ENCODE measurements at places on chromosomes 5 and 9.

GRCh38 chr5:74072646-74073045, 446.6 kb downstream of the ARHGEF28 start:
- no peak for DNase-seq

DNA sequence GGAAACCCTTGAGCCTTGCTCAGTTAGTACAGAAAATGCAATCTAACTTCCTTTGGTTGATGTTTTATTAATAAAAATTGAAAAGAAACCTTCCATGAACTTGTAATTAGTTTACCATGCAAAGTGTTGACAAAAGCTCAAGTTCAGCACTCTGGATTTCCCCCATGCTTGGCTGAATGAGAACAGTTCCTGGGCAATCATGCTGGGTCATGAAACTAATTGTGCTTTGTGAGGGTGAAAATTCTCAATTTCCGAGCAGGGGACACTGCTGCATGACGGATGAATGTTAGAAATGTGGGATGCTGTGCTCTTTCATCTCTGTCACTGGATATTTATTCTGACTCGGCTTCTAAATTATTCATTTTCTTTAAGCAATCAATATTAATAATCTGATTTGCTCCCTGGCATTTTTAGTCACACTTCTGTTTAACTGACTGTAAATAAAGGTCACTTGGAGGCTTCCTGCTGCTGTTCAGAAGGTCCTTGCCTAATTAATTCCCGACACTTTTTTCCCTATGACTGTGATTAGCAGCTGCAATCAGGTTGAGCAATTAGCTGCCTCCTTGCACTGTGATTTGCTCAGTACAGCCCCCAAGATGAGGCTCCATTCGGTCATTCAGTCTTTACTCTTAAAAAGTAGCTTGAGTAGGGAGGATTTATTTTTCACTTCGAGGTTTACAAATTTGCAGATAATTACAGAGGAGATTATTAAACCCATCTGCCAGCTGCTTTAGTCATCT, 678.1 kb upstream of the ZNF608 start:
- no peak for DNase-seq

DNA sequence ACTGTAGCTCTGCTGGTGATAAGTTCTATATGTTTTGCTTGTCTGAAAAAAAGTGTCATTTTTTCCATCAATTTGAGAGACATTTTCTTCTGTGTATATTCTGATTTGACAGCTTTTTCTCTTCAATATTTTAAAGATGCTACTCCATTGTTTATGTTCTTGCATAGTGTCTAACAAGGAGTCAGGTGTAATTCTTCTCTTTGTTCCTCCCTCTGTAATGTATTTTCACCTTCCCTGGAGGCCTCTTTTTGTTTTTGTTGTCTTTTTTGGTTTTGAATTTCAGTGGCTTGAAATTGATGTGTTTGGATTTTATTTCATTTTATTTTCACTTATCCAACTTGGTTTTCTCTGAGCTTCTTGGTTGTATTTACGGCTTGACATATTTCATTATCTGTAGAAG, 75.8 kb downstream of the ADCY2 start:
- no peak for DNase-seq

GRCh38 chr9:91117959-91118703, 243.6 kb downstream of the AUH start:
- DNase-seq, result peak; percentile 84

DNA sequence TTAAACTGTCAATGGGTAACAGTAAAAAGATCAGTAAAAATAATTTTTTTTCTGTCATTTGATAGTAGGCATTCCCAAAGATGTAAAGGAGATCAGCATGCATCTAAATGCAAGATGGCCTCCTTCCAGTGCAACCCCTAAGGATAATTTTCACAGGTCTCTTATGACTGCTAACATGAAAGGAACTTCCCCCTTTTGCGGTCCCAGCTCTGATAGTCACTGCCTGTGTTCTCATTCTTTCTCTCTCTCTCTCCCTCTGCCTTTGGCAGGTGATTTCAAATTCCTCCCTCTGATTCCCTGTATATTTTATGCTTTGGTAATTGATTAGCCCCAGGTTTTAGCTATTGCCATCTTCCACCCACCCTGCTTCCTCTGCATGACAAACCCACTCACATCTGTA, 8.9 kb downstream of the SPINK14 start:
- DNase-seq, result no peak

DNA sequence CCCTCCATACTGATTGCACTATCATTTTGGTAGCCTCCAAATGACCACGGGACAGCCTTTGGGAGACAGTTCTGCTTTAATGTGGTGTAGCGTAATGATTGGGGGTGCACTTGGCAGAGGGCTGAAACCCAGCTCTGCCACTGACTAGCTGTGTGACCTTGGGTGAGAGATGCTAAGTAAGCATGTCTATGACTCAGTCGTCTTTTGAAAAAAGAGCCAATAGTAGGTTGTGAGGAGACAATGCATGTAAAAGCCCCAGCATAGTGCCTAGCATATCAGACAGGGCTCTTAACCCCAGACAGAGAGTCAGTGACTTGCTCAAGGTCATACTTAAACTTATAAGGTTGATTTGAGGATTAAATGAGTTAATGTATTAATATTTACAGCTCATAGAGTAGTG, 18.0 kb upstream of the CXCL14 start:
- DNase-seq, result no peak

DNA sequence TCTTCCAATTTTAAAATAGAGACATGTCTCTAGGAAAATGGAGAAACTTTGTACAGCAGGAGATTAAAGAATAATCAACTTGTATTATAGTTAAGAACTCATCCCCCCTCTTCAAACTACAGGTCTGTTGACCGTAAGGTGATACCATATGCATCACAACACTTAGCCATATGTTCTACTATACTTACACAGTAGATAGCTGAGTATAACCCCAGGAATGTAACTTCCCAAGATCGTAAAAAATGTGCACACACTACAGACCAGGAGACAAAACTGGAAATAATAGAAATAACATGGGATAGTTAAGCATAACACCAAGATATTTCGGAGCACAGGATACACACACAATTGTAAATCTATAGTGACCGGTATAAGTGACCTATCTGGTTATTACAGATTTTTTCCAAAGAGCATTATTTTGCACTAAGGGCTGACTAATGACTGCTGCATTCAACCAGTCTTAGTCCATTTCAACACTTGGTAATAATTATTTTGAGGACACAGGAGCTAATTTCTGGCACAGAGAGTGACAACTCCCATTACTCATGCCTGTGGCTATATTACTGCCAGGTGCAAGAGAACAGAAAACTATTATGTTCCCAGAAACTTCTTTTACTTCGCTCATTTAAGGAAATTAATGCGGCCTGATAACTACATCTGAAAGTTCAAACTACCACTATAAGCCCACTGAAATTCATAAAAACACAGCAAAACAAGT, 15.4 kb upstream of the ZNF622 start:
- no peak for DNase-seq

DNA sequence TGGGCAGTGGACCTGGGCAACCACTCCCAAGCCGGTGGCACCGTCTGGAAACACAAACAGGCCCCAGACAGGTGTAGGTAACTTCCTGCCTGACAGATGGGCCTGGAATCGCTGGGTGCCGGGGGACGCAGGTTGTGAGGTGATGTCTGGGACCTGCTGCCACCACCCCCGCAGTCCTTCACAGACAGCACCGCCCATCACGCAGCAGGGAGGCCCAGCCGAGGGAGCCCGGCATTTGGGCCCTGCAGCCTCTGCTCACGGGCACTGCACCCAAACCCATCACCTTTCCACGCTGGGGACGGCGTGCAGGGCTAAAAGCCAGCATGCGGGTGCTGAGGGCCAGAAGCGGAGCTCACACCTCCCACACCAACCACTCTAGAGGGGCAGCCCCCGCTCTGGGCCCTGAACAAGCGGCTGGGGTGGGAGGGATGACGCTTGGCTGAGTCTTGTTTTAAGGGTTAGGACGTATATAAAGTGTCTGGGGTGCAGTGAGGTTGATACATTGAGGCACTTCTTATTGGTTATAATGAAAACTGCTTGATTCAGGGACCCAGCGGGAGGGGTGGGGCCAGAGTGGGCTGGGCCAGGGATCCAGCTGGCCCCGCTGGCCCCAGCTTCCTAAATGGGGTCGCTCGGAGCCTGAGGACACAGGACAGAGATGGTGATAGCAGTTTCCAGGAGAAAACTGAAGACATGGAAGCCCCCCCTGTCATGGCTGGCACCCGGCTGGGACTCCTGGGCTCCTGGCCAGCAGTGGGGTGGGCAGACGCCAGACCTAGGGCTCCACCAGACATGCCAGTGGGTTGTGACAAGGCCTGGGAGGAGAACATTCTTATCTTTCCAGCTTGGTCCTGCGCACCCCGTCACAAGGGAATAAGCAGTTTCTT, 11.3 kb downstream of the MYMK start:
- DNase-seq, result peak; percentile 39

DNA sequence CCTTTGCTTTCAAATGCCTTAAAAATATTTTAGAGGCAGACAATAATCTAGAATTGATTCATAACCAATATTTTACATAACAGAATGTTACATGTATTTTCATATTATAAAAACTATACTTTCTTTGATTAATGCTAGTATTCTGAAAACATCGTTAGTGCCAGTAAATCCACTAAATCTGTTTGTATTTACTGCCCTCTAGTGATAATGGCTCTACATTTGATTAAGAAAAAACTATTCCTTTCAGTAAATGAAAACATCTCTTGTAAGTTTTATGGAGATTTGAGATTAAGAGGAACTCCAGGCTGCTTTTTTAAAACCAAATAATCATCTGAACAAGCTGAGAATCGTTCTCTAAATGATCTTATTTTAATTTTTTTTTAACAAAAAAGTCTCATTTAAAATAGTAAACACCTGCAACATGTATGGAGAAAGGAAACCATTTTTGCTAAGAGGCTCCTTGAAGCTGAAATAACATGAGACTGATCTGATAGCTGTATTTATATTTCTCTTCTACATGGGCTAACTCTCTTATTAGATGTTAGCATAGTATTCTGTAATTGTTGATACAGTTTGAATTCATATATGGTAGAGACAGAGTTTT, 424.7 kb downstream of the RAB3C start:
- no peak for DNase-seq

DNA sequence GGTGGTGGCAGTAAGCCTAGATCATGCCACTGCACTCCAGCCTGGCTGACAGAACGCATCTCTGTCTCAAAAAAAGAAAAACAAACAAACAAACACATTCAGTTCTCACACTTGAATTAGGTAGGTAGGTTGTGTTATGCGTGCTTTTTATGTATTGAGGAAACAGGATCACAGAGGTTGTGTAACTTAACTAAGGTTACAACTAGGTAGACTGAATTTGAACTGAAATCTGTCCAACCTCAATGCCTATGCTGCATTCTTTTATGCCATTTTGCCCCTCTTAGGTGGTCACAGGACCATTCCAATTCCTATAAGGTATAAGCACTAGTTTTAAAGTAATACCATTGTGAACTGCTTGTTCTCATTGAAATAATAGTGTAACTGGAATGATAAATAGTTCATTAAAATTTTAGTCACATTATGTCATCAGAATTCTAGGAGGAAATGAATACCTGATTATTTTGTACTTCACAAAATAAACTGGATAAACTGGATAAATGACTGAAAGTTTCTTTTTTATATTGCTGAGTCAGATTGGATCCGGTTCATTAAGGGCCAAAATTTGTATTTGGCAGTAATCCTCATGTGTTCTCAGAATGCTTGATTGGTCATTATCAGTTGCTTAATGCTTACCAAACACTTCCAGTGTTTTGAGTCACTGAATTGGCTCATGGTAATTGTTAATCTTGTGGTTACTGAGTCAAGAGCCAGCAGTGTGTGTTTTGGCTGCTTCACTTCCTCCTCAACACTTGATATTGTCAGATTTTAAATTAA, 7.1 kb downstream of the UBAP1 start:
- no peak for DNase-seq

DNA sequence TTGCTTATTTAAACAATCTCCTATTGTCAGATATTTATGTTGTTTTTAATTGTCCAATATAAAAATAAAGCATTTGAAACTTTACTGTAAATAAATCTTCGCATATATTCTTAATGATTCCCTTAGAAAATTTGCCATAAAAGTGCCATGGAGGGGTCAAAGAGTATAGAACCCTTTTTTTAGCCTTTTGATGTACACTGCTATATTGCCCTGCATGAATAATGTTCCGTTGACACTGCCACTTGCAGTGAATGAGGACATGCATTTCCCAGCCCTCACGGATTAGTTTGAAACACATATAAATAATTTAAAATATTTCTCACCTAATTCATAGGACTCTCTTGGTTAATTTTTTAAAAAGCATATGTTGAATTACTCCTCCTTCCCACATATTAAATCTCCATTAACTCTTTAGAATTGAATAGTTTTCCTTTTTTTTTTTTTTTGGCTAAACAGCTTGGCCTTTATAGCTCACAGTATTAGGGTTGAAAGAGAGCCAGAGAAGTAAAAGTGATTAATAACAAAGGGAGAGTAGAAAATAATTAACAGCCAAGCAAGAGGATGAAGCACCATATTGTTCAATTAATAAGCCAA, 129.8 kb upstream of the SGCD start:
- no peak for DNase-seq

All from right hindlimb (tissue), 1 donor.